NCI-H2029 treated with DMSO at 0.1 percent for 48 hours (cell line): ENCODE measurements at places on chromosomes 13 and 19.

- DNase-seq, result no peak
These were observed 56.6 kb downstream of the MRPL57 start for GRCh38 chr13:21233086-21233485.

- no peak for DNase-seq
These were observed 352.5 kb upstream of the ATXN8OS start for GRCh38 chr13:69755101-69755500.

DNA sequence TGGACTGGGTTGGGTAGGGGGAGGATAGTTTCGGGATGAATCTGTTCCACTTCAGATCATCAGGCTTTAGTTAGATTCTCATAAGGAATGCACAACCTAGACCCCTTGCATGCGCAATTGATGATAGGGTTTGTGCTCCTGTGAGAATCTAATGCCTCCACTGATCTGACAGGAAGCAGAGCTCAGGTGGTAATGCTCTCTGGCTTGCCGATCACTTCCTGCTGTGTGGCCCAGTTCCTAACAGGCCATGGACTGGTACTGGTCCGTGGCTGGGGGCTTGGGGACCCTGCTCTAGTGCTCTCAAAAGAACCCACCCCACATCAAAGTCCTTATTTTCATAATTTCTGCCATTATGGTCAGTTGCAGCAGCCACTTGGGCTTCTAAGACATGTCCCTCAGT, 30.1 kb downstream of the DNAJC3 start:
- DNase-seq, result no peak

GRCh38 chr19:43790587-43790986, 9.8 kb upstream of the KCNN4 start:
- DNase-seq, result no peak

GRCh38 chr19:15399234-15399515, 19.6 kb upstream of the AKAP8 start:
- no peak for DNase-seq

GRCh38 chr13:30802501-30802900, 67.2 kb downstream of the ALOX5AP start:
- no peak for DNase-seq

DNA sequence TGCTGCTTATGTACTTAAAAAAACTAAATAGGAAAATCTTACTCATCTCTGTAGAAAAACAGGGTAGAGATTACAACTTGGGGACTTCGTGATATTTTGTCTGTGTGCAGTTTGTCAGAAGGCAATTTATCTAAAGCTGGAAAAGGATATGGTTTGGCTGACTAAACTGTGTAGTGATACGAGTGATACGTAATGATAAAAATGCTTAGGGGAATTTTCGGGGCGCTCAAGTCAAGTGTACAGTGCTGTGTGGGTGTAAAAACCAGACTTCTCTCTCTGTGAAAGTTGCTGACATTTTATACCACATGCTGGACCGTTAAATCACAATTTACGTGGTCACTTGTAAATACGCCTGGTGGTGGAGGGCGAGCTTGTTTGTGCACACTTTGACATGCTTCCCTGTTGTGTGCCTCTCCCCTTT, 221.7 kb downstream of the KCNRG start:
- no peak for DNase-seq

DNA sequence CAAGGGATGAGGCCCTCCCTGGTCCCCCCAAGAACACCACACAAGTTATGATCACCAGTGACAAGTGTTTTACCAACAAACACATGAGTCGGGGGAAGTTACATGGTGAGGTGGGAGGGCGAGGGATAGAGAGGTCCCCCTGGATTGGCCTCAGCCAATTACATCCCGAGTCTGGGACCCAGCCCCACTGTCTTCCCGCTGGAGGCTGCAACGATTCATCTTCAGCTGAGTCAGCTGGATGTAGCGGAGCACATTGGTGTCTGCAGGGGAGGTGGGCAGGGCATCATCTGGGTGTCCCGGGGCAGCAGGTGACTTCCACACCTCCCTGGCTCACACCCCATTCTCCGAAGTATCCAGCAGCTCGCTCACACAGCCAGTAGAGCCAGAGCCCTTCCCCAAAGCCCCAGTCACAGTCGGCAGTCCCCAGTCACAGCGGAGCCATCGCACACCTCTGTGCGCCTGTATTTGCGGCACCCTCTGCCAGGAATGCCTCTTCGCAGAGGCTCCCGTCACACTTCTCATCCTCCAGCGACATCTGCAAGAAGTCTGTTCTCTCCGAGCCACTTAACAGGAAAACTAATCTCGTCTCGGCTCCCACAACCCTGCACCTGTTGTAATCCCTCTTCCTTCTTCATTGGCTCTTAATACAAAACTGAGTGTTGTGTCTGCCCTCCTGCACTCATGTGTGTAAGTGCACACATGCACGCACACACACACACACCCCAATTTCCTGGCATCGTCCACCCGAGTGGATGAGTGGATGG, 2.0 kb downstream of the TTC9B start:
- DNase-seq, result no peak

DNA sequence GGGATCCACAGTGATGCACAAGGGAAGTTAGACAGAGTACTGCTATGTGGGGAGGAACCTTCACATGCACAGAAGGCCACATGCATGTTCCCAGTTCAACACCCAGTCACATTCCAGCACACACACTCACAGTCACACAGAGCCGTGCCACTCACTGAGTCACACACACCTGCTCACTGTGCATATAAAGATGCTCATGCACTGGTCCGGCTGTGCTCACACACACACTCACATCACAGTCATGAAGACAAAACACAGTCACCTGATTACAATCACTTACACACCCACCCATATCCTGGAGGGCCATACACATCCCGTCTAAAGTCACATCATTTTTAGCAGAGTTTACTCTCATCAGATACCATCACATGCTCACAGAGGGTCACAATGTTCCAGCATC, 478 bp downstream of the CLC start:
- no peak for DNase-seq

GRCh38 chr13:101210774-101211173, 205.5 kb downstream of the NALCN start:
- no peak for DNase-seq

GRCh38 chr19:38264486-38265212, at the start of gene SPINT2:
SPINT2 (plus strand) TSS chr19:38264573; CDS start chr19:38264893, 320 bp downstream.
- DNase-seq, result no peak

GRCh38 chr13:30192320-30193093, 114.8 kb downstream of the KATNAL1 start:
- DNase-seq, result no peak

GRCh38 chr13:85564598-85564997, 234.6 kb downstream of the SLITRK6 start:
- DNase-seq, result no peak

GRCh38 chr13:80447747-80448146, 106.8 kb upstream of the SPRY2 start:
- no peak for DNase-seq

GRCh38 chr19:38093587-38093986, 130.4 kb downstream of the DPF1 start:
- peak; percentile 61 for DNase-seq

DNA sequence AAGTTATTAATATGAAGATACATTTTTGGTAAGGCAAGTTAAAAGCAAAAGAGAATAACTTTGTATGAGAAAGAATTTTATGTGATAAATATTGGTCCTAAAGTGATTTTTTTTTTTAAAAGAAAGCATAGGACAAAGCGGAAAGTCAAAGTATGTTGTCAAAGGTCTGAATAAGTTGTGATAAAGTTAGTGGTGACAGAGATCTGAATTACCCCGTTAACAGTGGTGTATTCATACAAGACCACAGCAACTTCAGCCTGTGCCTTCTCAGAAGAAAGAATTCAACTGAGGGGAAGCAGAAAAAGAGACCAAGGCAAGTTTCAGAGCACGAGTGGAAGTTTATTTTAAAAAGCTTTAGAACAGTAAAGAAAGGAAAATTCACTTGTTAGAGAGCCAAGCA, 19.0 kb upstream of the ZNF566 start:
- no peak for DNase-seq

GRCh38 chr13:70042193-70042592, 65.4 kb upstream of the ATXN8OS start:
- no peak for DNase-seq

DNA sequence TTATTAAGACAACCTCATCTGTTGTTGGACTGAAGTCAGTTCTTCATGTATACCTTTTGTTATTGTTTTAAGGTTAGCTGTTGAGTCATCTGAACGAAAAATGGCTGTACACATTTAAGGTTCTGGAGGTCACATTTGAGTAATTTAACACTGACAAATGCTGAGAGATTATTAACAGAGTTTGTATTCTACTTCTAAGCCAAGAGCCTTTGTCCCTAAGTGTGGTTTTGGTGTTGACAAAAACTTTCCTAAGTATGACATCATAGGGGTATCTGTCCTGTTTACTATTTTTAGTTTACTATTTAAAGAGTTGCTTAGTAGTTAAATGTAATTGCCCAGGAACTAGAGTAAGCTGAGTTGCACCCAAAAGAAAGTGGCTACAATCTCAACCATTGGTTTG, 71.9 kb downstream of the CDK8 start:
- DNase-seq, result no peak

GRCh38 chr13:80199585-80200292, 141.2 kb downstream of the SPRY2 start:
- no peak for DNase-seq

DNA sequence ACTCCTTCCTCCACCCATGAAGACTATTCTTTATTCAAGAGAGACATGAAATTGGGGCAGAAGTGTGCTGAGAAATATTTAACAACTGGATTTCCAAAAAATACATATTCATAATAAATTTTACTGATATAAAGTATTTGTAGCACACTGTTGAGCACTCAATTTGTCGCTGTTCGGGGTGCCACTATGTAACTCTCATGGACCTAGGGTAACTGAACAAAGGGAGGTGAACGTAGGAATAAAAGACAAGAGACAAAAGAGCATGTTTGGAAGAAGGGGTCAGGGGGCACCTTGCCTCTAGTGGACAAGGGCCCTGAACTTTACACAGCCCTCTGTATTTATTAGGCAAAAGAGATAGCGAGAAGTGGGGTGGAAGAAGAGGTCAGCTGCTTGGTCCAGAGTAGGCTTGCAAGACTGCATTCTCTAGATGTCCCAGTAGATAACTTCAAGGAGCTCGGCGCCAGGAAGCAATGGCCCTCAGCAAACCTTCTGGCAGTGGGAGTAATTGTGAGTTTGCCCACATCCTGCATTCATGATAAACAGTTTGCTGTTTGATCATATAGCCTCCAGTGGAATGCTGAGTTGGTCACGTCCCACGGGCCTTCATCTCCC, 4.5 kb upstream of the ZNF175 start:
- no peak for DNase-seq

- no peak for DNase-seq
These were observed 361.9 kb downstream of the TBC1D4 start for GRCh38 chr13:75120085-75120484.

DNA sequence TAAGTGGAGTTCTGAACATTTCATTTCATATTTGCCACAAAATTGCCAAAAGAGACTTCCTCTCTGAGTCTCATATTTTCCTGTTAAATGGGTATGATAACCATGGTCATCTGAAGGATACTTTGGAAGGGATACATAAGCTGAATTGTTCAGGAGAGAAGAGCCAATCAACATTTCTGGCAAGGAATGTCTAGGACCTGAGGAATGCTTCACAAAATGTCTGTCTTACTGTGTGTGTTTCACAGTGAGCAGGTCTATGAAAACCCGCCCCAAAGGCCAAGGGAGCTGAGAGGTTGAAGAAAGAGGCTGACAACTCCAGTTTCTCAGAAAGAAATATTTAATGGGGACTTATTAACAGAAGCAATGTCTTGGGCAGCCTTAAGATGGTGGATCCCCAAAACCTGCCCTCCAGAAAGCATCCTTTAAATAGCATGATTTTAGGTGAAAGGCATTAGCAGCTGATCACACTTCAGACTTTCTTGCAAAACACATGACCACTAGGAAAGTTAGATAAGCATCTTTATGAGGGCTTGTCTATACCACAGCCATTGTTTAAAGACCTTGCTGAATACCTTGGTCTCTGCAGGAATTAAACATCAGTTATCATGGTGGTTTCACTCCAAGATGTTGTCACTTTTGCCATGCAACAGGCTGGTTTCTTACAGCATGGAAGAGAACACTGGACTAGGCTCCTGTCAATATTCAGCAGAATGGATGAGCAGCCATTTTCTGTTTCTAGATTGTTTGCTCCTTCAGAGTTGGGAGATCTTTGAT, 78.9 kb downstream of the TNFSF11 start:
- DNase-seq, result no peak

- no peak for DNase-seq
These were observed 12.9 kb downstream of the DPF1 start for GRCh38 chr19:38211151-38211591.

GRCh38 chr19:33755099-33756035, 41.3 kb upstream of the KCTD15 start:
- no peak for DNase-seq

GRCh38 chr19:49057636-49058234, at the start of gene CGB7:
CGB7 (minus strand) TSS chr19:49057749; CDS start chr19:49055375, 2,374 bp downstream.
- DNase-seq, result peak; percentile 8

- no peak for DNase-seq
These were observed 66.1 kb upstream of the FRY start for GRCh38 chr13:31965361-31966066.

- DNase-seq, result no peak
These were observed 541.8 kb downstream of the IRS2 start for GRCh38 chr13:109244566-109244965.

- DNase-seq, result no peak
These were observed 942.2 kb downstream of the PCDH17 start for GRCh38 chr13:58573743-58574142.

GRCh38 chr13:89923736-89924135, 1423.8 kb upstream of the MIR17HG start:
- no peak for DNase-seq

GRCh38 chr19:5134691-5135090, 165.8 kb downstream of the KDM4B start:
- no peak for DNase-seq

GRCh38 chr19:35170359-35171061, 16.0 kb downstream of the FXYD5 start:
- no peak for DNase-seq

- no peak for DNase-seq
These were observed 357.7 kb upstream of the TSHZ3 start for GRCh38 chr19:31706691-31707620.

GRCh38 chr13:67303661-67304333, 73.7 kb upstream of the PCDH9 start:
- no peak for DNase-seq

GRCh38 chr13:89936256-89936655, 1411.2 kb upstream of the MIR17HG start:
- no peak for DNase-seq

- no peak for DNase-seq
These were observed 12.9 kb upstream of the TUBB4A start for GRCh38 chr19:6514926-6515544.

DNA sequence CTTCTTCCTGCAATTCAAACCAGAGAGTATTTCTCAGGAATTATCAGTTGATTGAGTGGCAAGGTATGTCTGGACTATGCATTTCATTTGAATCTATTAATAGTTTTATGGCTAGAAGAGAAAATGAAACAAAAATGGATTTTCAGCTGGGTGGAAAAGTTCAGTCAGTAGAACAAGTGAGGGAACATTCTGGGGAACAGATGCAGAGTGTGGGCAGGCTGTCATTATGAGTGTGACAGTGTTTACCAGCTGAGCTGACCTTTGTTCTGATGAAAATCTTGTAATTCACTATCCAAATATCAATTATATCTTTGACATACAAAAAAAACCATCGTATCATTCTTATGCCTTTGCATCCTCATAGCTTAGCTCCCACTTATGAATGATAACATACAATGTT, 2.6 kb upstream of the CLC start:
- no peak for DNase-seq

GRCh38 chr19:38062959-38063761, 156.2 kb downstream of the SIPA1L3 start:
- peak; percentile 60 for DNase-seq
